Putamen (tissue), 1 donor: ENCODE measurements at places on chromosomes 2 and 18.

DNA sequence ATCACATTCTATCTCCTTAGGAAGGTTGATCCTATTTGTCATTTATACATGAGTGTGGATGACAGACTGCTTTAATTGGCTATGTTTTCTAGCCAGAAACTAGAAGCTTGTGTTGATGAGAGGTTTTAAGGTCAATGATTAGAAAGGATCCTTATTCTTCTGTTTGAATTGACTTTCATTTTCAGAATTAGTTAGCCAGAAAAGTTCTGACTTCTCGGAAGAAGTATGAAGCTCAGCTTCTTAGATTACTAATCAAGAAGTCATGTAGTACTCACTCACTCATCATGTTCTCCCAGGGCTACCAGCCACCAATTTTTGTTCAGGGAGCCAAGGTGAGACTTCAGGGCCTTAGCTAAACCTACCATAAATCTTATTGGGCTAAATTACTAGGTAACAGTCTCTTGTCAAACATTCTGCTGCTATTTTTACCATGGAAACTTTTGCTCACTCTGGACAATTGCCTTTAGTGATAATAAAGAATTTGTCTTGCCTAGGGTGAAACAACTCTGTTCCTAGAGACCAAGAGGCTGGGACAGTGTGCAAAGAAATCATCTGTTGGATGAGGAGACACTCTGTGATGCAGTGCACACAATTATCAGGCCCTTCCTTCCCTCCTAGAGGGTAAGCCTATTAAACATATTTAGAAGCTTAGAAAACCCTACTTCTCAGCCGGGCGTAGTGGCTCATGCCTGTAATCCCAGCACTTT is 111.6 kb upstream of the DNMT3A start:
- no peak for DNase-seq

DNA sequence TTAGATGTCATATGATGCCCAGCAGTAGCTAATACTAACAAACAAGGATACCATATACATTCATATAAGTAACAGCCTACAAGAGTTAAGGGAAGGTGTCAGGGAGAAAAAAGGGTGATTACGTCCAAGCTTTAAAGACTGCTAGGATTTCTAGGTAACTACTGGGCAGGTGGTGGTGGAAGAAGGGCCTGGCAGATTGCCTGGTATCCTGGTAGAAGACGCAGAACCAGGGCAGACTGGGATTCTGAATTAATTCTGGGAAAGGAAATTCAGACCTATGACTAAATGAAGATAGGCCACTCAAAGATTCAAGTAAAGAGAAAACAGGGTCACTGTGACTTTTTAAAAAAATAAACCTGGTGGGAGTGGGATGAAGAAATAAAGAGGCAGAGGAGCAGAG is 31.9 kb downstream of the NDUFA10 start:
- DNase-seq = no peak

GRCh38 chr2:146370826-146371225 is 1474.0 kb upstream of the ACVR2A start:
- no peak for DNase-seq

DNA sequence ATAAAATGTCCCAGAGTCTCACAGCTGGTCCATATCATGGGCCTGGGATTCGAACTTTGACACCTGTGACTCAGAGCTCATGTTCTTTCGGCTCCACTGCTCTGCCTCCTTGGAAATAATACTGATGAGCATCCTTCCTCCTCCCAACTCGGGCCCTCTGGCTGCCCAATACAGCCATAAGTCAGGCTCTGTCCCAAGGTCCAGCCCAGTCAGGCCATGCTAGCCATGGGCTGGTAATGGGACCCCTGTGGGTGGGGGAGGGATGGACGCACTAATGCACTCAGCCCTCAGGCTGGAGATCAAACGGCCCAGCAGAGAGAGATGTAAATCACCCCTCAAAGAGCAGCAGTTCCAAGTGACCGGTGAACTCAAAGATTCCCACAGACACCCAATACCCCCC is 61.1 kb downstream of the DDX1 start:
- DNase-seq = no peak

DNA sequence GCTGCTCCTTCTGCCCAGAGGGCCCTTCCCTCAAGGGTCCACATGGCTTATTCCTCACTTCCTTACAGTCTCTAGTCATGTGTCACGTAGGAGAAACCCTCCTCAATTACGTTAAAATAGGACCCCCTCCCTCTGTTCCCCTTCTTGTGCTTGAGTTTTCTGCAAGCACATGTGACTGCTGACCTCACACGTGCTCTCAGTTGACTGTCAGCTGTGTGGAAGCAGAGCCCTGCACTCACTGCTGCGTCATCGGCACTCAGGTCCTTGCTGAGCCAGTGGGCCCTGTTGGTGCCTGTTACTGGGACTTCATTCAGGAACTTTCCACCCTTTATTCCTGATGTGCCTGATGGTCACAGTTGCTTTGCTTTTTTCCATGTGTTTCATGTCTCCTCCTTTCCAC is 11.1 kb downstream of the ATG16L1 start:
- no peak for DNase-seq

DNA sequence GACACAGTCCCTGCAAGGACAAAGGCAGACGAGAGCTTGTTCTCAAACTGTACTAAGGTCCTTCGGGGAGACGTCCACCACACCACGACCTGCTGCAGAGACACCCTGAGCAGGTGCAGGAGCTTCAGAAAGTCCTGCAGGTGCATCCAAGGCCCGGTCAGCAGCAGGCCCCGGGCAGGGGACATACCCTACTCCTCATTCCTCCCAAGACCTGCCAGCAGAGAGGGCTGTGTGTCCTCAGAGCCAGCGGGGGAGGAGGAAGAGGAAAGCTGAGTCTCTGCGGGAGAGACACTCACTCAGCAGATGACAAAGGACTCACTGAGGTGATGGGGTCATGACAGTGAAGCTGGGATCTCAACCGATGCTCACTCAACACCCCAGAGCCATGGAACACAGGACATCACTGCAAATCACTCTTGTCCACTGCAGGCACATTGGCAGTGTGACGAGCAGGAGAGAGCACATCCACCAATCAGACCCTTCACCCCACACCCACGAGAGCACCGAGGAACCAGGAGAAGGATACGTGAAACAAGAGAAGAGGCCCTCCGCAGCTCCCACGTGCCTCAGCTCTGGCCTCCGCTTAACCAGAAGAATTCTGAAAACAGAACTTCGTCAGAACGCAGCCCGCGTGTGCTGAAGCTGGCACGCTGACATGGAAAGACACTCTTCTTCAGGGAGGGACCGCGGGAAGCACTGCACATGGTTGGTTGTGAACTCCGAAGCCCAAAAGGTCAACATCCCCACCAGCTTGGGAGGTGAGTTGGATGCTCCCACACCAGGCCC is 9.3 kb downstream of the HDAC4 start:
- no peak for DNase-seq

- no peak for DNase-seq
Observed at GRCh38 chr2:48145845-48146452, 239.7 kb upstream of the FBXO11 start.

DNA sequence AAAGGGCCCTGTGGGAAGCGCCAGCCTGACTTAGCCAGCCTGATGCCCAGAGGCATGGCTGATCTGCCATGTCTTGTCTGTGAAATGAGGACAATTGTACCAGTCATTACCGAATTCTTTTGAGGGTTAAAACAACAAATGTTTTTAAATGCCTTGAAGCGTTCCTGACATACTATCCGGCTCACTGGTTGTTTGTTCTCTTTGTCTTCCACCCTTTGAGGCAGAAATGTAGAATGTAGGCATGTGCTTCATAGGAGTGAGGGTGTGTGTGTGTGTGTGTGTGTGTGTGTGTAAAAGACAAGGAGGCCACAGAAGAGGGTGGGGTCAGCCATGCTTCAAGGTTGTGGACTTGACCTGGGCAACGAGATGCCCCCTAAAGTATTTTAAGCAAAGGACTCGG is 35.5 kb downstream of the TGFBRAP1 start:
- DNase-seq = no peak

GRCh38 chr2:241224018-241224850 is 35.8 kb downstream of the ANO7 start:
- peak; percentile 93 for DNase-seq

DNA sequence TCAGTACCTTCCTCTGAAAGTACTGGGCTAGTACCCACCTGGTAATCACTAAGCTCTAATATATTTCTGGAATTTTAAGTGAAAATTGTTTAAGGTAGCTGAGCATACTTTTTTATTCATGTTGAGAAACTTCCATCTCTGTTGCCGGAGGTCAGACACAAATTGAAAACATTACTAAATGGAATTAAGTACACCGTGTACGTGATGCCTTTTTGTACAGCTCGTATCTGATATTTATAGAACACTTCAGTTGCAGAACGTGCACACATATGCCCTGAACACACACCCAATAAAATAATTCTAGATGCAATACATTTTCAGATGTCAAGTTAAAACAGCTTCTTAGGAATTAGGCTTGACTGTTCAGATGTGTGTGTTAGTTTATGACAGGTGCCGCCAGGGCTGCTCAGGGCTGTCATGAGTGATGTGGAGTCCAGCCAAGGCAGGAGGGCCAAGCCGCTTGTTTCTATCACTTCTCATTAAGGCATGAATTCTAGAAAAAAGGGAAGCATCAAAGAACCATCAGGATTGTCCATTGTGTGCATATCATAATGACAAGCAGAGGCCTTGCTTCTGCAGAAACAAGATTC is 80.9 kb upstream of the FOSL2 start:
- DNase-seq = no peak

DNA sequence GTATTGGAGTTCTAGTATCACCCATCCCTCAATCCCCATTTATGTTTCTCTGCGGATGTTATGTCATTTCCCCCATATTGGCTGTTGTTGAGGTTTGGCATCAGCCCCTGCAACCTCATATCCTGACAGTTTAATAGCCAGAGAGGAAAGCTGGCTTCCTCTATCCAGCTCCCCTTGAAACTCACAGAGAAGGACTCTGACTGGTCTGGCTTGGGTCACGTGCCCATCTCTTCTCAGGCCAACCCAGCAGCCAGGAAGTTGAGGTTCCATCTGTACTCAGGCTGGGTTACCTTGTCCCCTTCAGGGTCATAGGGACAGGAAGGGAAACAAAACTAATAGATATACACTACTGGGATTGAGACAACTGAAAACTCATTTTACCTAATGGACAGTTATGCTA is 148.0 kb upstream of the SLC14A2 start:
- no peak for DNase-seq

DNA sequence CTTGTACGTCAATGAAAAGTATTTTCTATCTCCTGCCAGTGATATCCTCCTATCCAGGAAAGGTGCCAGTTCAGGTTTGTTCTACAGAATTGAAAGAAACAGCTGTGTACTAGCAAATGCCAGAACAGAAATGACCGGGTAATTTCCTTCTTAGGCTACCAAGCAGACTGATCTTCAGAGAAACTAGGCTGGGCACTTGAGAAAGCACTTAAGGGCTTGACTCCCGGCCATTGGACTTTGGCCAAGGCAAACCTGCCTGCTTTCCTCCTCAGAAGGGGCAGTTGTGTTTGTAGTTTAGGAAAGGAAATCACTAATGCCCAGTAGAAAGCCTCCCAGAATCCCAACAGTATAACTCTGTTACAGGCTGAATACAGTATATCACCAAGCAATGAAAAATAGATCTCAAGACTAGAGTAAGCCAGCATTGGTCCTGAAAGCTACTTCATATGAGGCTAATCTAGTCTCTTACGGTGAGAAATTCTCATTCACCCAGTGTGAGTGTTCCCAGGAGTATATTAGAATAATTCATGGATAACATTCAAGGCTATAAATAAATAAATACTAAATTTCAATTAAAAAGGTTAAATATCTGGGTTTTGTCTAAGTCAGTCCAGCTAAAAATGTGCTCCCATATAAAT is 43.0 kb upstream of the COL5A2 start:
- no peak for DNase-seq

GRCh38 chr2:68762665-68763064 is 28.1 kb downstream of the ARHGAP25 start:
- no peak for DNase-seq
